Fibroblast of the conjunctiva (primary cell): ENCODE measurements at places on chromosomes 4 and X.

DNA sequence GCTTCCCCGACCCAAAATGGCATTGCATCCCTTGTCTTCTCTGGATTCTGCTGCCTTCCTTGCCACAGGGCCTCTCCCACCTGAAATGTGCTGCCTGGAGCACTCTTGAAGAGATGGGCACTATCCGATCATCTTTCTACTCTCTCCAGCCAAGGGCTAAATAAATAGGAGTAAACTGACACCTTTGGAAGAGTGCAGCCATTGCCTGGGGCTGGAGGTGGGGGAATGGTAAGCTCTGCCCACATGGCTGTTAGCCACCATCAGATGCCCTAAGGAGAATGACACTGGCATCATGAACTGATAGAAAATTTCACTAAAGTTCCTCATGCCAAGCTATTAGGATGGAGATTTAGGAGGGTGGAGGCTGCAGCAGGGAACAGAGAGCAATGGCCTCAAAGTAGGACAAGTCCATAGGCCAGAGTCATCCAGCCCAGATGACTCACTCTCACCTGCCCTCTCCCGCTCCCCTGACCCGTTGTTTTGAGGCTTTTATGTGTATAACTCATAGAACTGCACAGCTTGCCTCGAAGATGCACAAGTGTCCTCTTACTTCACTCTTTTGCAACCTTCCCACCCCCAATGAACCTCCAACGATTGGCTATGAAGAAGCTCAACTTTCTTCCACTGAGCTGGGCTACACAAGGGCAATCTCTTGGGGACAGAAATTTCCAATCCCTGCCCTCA is 822 bp upstream of the PFKFB1 start:
- no peak for DNase-seq

DNA sequence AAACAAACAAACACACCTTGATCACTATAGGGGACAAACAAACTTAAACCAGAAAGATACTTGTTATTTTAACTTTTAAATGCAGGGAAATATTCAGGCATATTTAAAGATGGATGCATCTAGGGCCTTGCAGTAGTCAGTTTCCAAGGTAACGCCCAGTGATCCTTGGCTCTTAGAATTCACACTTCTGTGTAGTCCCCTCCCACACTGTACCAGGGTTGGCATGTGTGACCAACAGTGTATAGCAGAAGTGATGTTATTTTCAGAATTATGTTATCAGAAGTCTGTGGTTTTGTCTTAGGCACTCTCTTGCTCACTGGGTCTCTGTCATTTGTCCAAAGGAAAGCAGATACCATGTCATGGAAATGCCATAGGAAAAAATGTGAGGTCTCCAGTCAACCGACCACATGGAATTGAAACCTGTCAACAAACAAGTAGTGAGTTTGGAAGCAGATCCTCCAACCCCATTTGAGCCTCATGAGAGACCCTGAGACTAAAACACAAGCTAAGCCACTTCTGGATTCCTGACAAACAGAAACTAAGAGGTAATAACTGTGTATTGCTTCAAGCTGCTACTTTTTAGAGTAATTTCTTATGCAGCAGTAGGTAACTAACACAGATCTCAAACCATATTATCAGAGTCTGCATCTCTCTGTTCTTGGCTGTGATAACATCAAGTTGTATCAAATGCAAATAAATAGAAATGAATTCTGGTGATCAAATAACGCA is 670.3 kb downstream of the KCTD8 start:
- DNase-seq, result no peak

DNA sequence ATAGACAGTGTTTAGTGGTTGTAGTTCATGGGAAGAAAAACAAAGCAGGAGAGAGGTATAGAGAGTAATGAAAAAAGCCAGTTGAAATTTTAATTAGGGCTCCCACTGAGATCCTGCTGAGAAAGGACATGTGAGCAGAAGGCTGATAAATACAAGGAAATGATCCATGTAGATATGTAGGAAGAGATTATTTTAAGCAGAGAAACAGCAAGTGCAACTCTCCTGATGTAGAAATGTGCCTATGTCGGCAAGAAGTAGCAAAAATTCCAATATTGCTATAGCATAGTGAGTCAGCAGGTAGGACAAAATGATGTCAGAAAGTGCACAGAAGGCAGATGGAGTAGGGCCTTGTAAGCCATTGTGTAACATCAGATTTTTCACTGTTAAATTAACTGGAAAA is 1027.3 kb downstream of the PCDH18 start:
- no peak for DNase-seq

DNA sequence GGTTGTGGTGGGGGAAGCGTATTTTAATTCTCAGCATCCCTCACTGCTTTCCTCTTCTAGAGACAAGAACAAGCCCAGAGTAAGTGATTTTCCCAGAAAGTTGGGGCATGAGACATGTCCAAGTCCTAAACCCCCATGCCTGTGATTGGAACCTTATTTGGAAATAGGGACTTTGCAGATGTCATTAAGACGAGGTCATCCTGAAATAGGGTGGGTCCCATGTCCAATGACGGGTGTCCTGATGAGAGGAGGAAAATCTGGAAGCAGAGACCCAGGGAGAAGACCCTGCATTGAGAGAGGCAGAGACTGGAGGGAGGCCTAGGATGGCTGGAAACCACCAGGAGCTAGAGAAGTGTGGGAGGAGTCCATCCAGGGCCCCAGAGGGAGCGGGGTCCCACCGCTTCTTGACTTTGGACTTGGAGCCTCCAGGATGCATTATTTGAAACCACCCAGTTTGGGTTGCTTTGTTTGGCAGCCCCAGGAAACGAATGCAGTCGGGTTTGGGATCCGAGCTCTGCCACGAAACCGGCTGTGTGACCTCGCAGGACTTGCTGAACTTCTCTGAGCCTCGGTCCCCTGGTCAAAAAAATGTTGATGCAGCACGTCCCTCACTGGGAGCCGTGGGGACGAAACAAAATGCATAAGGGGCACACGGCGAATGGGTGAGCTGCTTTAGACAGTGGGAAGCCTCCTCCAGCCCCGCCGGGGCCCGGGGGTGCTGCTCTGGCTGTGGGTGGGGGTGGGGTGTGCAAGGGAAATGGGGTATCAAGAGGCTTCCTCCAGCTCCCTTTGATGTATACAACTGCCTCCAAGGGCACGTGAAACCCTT is 113.9 kb downstream of the CPZ start:
- no peak for DNase-seq

GRCh38 chrX:153684467-153685155 is 3.1 kb upstream of the SLC6A8 start:
- DNase-seq, result no peak

DNA sequence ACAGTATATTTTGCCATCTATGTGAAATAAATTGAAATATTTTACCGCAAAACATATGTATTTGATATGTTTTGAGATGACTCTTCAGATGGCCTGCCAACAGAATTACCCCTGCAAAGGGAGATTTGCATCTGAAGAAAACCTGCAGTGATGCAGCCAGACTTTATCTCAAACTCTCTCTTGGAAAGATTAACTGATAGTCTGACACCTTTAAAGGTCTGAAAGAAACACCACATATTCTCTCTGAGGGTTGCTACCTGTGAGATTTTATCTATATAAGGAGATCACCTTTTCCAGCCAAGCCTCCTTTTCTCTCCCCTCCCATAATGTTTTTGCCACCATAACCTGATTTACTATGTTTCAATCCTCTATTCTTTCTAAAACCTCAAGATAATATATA is 1106.3 kb upstream of the IGFBP7 start:
- DNase-seq, result no peak

DNA sequence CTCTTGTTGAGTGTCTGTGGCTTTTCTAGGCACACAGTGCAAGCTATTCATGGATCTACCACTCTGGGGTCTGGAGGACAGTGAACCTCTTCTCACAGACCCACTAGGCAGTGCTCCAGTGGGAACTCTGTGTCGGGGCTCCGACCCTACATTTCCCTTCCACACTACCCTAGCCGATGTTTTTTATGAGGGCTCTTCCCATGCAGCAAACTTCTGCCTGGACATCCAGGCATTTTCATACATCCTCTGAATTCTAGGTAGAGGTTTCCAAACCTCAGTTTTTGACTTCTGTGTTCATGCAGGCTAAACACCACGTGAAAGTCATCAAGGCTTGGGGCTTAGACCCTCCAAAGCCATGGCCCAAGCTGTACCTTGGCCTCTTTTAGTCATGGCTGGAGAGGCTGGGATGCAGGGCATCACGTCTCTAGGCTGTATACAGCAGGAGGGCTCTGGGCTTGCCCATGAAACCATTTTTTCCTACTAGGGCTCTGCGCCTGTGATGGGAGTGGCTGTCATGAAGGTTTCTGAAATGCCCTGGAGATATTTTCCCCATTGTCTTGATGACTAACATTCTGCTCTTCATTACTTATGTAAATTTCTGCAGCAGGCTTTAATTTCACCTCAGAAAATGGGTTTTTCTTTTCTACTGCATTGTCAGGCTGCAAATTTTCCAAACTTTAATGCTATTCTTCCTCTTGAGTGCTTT is 249.8 kb upstream of the CPEB2 start:
- no peak for DNase-seq
